ACHN (cell line): ENCODE measurements at places on chromosomes 7 and 10.
A peak's percentile ranks its signal among the peaks of the same experiment; 100 is the strongest.

GRCh38 chr7:27745064-27745583, 5.2 kb downstream of the TAX1BP1 start:
- DNase-seq: peak; percentile 91

DNA sequence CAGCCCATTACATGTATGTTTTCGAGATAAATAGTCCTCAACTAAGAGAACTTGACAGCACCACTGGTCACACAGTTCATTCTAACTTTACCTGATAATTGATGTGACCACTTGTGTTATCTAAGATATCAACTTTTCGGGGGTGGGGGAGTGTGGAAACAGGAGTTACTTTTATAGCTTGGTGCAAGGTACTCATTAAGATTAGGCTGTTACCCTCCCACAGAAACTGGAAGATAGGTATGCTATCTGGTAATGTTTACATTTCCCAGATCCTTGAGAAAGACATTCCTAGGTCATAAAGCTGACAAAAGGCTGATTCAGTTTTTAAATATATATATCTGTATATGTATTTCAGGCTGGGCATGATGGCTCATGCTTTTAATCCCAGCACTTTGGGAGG, 11.1 kb downstream of the ERVW-1 start:
- DNase-seq: no peak

DNA sequence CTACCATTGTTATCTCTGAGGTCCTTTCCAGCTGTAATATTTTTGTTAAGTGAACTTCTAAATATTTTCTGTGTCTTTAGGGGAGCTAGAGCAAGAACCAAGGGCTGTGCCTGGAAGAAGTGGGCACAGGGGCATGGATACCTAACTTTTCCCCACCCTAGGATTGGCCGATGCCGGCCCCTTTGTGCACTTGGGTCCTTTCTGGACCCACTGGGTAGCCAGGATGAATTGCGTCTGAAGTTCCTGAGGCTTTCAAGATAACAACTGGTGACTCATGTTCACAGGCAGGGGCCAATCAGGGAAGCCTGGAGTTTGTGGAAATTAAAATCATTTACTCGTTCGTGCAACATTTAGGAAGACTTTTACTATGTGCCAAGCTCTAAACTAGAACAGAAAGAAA, 758 bp downstream of the DPCD start:
- peak; percentile 65 for DNase-seq

DNA sequence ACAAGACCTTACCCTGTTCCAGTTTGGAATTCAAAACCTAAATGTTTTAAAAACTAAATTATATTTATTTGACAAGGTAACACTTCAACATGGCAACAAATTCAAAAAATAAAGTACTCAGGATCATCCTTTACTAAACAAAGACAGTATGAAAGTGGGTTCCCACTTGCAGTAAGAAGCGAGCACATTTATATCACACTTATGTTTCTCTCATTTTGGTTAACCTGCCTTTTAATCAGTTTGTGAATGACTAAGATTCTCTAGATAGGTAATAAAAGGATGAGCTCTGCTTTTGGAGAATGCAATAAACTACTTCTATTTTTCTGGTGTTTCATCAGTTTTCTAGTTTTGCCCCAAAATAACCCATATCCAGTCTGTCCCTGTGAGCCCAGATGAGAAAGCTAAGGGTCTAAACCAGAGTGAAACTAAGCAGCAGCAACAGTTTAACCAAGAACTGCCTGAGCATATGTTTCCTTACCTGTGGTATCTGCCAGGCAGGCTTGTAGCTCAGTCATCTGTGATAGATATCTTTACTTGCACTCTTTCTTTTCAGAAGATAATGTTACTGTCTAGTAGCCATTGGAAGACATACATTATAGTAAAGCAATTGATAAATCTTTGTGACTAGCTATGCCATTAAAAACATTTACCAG, 64.1 kb downstream of the ABLIM1 start:
- DNase-seq: no peak

DNA sequence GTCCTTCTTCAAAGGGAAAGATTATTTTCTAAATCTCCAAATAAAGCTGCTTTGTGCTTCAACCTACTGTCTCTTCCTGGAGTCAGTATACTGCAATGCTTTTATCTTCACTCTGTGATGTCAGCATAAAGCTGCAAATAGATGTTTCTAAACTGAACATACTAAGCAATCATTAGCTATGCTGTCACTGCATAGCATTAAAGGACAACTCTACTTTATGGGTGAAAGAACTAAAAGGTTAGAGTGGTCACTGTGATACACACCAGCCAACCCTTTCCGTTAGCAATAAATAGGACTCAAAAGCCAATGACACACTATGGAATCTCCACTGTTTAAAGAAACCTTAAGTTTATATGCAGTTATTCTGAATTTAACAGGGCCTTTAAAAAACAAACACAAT, 1.8 kb downstream of the CCDC186 start:
- peak; percentile 29 for DNase-seq

DNA sequence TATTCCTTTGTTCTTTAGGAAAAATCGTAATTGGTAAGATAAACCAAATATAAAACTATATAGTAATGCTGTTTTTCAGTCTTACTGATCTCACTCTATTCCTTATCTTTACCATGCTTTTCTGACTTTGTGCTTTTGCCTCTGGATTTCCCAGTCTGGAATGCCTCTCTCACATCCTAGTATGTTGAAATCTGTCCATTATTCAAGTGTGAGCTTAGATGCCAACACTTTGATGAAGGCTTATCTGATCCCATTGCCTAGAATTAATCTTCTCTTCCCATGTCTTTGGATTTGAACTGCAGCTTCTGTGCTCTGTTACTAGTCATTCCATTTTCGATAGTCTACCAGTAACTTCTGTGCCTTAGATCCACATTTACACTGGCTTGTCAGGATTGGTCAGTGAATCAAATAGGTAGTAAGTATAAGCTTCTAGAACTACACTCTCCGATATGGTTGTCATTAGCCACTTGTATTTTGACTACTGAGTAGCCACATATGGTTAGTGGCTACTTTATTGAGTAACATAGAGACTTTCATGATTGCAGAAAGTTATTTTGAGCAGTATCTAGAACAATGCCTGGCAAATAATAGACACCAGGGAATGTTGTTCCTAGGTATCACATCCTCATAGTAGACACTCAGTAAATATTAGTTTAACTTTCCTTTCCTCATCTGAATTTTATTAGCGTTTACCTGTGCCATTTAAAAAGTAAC, 92.9 kb downstream of the BMPR1A start:
- no peak for DNase-seq

DNA sequence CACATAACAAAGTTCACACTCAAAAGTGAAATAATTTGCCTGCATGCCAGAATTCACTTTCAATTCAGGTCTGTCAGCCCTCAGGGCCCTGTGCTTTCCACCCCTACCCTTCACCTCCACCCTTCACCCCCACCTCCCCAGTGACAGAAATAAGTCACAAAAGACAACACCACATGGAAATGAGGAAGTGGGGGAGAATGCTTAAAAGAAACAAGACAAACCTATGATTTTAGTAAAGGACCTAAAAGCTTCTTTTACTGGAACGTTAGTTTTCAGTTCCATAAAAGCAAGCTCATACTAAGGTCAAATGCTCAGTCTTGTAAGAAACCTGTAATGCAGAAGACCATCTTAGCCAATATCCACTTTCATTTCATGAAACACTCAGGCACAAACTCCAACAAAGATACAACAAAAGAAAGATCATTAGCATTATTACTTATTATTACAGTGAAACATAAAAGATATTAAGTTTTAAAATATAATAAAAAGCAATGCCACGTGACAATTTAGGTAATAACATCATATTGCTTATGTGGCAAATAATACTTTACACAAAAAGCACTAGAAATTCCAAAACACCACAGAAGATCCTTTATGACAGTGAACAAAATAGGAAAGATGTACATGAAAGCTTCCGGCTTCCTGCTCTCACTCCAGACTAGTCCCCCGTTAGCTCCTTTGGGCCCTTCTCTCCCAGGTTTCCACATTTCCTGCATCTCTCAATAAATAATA, 112.1 kb downstream of the LMBR1 start:
- no peak for DNase-seq

DNA sequence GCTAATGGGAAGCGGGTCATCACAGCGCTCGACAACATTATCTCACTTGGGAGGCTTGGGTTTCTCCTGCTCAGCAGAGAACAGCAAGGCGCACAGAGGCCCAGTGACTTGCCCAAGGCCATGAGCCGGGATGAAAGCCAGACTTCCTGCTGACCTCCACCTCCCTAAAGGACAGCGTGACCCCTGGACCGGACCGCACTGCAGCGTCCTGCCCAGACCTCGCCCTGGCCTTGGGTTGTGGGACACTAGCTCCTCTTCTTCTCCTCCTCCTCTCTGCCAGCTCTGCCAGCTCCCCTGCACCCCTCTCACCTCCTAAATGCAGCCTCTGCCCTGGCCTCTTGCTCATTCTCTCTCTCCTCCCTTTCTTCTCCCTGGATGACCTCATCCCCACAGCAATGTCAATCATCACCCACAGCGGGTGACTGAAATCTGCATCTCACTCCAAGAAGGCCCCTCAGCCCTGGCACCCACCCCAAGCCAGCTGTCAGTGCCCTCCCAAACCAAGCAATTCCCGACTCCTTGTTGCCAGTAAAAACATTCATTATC, 19.4 kb downstream of the SPOCK2 start:
- peak; percentile 17 for DNase-seq

GRCh38 chr7:91165846-91166230, 98.4 kb upstream of the FZD1 start:
- peak; percentile 17 for DNase-seq

GRCh38 chr10:77455561-77455960, 182.0 kb downstream of the KCNMA1 start:
- DNase-seq: peak; percentile 22

DNA sequence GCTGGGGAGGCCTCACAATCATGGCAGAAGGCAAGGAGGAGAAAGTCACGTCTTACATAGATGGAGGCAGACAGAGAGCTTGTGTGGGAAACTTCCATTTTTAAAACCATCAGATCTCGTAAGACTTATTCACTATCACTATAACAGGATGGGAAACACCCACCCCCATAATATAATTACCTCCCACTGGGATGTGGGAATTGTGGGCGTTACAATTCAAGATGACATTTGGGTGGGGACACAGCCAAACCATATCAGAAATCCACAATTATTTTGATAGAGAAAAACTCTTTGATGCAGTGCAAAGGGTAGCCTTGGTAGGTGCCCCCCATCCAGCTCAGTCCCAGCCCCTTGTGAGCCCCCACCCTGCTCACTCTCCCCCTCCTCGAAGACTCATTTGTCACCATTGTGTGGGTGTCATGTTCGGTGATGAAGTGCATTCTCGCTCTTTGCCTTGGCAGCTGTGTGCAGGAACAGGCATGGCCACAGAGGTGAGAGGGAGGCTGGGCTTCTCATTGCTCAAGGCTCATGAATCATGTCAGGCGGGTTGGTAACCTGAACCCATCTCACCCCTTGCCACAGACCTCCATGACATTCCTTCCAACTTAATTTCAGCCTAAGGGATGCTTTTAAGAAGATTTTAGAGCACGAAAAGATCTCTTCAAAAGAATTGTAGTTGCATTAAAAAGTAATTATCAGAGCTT, 75.9 kb downstream of the BUB3 start:
- DNase-seq: no peak

DNA sequence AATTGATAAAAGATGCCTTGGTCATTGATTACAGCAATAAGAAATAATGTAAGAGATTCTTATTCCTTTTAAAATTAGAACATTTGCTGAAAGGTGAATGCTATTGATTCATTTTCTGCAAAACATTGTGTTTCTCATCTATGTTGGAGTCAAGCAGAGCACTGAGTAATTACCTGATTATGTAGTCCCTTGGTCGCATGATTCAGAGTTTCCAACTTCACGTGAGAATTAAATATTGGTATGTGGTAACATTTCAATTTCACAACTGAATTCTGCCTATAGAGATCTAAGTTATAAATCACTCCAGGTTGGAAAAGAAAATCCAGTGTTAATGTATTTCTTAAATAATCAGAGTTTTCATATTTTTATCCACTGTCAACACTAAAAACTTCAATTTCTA, 701.4 kb downstream of the PHTF2 start:
- no peak for DNase-seq
